ENCODE measurements at places on chromosomes 12 and 14.

GRCh38 chr12:20370014-20370386 lies 1.7 kb downstream of the PDE3A start:
- no peak for ATAC-seq

DNA sequence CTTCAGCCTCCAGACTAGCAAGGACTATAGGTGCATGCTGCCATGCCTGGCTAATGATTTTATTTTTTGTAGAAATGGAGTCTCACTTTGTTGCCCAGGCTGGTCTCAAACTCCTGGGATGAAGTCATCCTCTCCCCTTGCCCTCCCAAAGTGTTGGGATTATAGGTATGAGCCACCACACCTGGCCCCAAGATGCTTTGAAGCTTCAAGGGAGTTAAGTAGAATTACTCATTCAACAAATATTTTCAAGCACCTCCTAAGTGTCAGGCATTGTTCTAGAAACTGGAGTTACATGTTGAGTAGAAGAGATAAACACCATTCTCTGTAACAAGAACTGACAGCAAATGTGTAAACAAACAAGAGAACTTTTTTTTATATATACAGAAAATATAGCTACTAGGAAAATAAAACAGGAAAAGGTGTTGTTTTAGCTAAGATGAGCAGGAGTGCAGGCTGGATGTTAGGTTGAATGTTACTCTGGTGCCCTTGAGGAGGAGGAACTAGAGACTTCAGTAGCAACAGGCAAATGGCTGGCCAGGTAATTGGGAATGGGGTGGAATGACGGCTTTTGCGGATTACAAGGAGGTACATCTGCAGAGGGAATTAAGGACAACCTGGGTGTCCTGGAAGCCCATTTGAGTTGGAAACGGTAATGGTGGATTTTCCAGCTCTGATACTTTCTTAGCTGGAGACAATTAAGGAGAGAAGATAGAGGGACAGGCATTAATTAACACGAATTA lies 32.0 kb upstream of the CFAP54 start:
- ATAC-seq, result no peak

GRCh38 chr12:71772735-71773134 lies 18.1 kb downstream of the RAB21 start:
- ATAC-seq, result no peak

DNA sequence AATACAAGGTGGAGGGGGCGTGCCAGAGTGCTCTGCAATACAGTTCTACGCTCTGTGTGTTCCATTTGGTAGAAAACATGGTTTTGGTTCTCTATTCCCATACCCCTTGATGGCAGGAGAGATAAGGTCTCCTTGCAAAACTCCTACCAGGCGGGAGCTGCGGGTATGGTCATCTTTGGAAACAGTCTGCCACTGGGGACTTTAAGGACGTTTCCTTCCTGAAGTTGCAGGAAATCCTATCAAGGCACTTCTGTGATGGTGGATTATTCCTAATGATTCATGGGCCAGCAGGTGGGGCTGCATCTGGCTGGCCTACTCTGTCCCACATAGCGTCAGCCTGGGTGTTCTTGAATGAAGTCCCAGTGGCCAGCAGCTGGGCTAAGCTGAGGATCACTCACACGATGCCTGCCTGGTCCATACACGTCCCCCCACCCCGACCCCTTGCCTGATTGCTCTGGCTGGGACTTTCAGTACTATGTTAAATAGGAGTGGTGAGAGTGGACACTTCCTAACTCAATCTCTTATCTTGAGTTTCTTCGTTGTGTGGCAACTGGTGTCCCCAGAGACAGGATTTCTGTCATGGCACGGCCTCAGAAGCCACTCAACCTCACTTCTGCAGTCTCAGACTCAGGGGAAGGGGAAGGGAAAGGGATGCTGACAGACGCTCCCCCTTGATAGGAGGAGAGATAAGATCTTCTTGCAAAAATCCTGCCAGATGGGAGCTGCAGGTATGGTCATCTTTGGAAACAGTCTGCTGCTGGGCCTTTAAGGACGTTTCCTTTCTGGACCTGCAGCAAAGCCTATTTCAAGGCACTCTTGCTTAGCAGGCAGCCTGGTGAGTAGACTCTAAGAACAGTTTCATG lies 61.0 kb upstream of the FKBP4 start:
- ATAC-seq, result no peak

- no peak for ATAC-seq
Observed at GRCh38 chr14:93628048-93628447, 160.2 kb downstream of the PRIMA1 start.

Measured in activated T-helper 17 cell treated with anti-CD3 and anti-CD28 coated beads, Interleukin-2, amount 50 U/mL, for 72 hours (primary cell).